ENCODE measurements at places on chromosomes 5 and 9. TPM values are rescaled to one million over a fixed set of nuclear protein-coding genes. Genes with fewer than 3 reads are reported as not detected.

GRCh38 chr9:78707481-78707991, 410.6 kb downstream of the PSAT1 start:
- no peak for DNase-seq
- H3K27me3 ChIP-seq = no peaks in the 10 kb centered on the region
- no peaks in the 10 kb centered on the region for H3K4me1 ChIP-seq
- no peak overlapping the region for H3K27ac ChIP-seq

DNA sequence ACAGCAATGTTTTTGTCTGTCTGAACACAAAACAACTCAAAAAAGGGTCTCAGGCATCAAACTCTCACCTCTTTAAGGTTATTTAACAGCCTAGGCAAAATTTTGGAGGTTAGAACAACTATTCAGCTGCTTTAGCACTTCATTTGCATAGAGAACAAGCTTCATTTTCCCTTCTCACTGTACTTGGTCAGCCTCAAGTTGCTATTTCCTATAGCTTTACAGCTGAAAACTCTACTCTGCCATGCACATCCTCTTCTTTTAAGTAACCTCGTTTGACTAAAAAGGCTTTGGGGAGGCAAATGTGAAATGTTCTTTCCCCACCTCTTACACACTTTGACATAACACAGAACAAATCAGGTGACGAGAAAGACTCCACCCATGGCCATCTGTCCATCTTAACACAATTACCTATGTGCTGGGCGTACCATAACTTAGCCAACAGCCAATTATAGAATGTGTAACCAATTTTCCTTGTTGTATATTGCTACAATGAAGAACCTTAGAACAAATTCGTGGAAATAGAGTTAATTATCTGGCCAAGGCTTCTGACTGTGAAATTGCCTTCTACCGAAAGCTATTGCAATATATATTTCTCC, 195.7 kb downstream of the DCP2 start:
- H3K4me3 ChIP-seq = no peak overlapping the region
- H3K27ac ChIP-seq = no peak overlapping the region
- H3K4me1 ChIP-seq = no peaks in the 10 kb centered on the region

The IFNA21 gene
- total RNA-seq = not detected

The SPAG8 gene
- total RNA-seq = 0.65 TPM

DNA sequence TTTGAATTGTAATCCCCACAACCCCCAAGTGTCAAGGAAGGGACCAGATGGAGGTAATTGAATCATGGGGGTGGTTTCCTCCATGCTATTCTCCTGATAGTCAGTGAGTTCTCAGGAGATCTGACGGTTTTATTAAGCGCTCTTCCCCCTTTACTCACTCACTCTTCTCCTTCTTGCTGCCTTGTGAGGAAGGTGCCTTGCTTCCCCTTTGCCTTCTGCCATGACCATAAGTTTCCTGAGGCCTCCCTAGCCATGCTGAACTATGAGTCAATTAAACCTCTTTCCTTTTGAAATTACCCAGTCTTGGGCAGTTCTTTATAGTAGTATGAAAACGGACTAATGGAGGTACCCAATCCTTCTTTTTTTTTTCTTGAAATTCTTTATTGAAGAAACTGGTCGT, 2.2 kb upstream of the CEP120 start:
- DNase-seq = no peak
- H3K4me1 ChIP-seq = peaks cover 20% of the 10 kb centered on the region
- H3K27me3 ChIP-seq = no peaks in the 10 kb centered on the region
- no peak overlapping the region for H3K4me3 ChIP-seq
- no peak overlapping the region for H3K27ac ChIP-seq
